Brain microvascular endothelial cell (primary cell): ENCODE measurements at places on chromosomes 1 and 21.

- DNase-seq: no peak
Measured at GRCh38 chr1:225482421-225482950, 54.6 kb upstream of the LBR start.

DNA sequence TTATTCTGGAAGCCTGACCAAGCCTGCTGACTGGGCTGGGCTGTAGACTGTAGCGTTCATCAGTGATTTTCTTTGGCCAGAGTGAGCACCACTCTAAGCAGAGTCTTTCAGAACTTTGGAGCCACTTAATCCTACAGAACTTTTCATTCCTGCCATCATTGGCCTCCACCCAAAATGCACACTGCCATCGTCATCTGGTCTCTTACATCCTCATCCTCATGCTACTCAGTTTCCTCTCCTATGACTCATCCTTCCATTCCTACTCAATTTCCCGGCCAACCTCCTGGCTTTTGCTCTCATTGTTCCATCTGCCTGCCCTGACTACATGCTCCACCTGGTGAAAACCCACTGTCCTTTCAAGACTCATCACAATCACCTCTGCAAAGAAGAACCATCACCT, 233.8 kb upstream of the USP25 start:
- DNase-seq: peak; percentile 27

DNA sequence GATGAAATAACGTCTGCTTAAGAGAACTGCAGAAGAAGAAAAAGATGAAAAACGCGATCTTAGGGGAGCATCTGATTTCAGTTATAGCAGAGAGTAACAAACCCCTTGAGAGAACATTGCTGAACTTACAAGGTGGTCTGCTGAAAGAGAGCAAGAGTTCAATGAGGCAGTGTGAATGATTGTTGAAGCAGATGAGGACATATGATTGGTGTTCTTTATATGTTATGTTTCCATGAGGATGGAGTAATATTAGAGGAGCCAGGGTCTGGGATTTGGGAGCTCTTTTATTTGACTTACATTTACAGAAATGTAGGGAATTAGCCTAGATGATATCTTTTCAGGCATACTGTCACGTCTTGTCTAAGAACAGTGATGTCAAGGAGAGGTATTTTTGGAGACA, 1302.0 kb downstream of the KCNT2 start:
- DNase-seq: no peak

DNA sequence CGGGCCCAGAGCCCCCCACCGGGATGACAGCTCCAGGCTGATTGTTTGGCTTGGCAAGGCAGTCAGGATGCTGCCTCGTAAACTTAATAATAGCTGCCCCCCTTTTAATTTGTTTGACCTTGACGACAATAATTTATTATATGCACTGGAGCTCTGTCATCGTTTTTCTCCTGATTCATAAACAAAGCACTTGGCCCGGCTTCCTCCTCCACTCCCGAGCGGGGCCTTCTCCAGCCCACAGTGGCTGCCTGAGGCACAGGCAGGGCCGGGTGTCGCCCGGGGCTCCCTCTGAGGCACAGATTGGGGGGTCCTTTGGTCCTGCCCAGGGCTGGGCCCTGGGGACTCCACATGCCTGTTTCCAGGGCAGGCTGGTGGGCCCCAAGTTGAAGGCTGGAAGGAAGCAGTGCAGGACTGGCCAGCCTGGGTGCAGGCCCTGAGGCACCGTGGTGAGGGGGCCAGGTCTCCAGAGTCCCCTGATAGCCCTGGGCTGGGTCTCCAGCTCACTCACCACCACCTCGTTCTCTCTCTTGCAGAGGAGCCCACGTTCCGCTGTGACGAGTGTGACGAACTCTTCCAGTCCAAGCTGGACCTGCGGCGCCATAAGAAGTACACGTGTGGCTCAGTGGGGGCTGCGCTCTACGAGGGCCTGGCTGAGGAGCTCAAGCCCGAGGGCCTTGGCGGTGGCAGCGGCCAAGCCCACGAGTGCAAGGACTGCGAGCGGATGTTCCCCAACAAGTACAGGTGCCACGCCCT, 52.0 kb upstream of the ARHGEF16 start:
- DNase-seq: no peak

- DNase-seq: no peak
Measured at GRCh38 chr21:40177979-40178378, 310.7 kb downstream of the PCP4 start.

GRCh38 chr1:30286988-30287839, 436.2 kb downstream of the MATN1 start:
- DNase-seq: no peak

- DNase-seq: no peak
Measured at GRCh38 chr1:240284656-240285414, 193.2 kb downstream of the FMN2 start.

- DNase-seq: no peak
Measured at GRCh38 chr21:38841472-38841871, 35.7 kb downstream of the ETS2 start.

GRCh38 chr1:38817267-38818174, 42.1 kb downstream of the RRAGC start:
- no peak for DNase-seq

GRCh38 chr1:99627615-99628014, 18.3 kb upstream of the PALMD start:
- DNase-seq: no peak

DNA sequence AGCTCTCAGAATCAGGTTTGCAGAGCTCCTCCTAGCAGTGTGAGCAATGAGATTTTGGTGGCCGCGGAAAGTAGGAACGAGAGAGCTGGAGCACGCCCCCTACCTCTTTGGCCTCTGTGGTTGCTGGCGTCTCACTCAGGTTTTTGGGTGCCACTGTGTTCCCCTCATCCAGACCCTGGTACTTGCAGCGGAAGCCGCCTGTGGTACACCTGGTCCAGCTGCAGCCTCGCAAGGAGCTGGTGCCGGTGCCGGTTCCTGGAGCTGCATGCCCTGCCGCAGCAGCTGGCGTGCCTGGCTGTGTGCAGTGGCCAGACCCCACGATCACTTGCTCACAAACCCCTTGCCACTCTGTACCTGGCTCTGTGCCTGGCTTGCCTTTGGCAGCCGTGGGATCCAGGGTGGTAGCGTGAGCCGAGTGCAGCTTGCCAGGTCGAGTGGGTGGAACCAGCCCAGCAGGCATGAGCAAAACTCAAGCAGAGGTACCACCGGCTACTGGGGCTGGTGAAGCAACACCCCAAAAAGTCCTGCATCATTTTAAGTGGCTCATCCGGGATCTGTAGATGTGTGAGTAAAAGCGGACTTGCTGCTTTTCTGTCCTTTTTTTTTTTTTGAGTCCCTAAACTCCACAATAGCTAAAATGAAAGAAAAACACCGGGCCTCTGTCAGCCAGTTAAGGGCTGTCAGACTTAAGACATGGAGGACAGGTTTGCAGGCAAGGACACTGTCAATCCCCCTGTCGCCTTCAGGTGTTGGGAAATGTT, 844.9 kb downstream of the KCNT2 start:
- no peak for DNase-seq

DNA sequence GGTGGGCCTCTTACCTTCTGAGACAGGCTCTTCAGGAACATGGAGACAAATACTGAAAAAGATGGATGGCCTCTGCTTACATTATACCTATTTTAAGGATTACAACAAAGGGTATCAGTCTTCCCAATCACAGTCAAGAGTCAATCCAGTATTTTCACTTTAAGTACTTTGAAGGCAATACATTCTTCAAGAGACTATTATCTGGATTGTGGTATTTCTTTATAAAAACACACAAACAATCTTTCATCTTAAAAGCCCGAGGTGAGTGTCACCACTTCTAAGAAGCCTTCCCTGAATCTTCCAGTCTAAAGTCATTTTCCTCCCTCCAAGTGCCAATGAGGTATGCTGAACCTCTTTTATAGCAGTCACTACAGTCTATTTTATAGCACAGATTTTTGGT, 45.3 kb downstream of the WASF2 start:
- DNase-seq: no peak

GRCh38 chr1:156511644-156512043, 11.1 kb upstream of the MEF2D start:
- no peak for DNase-seq

GRCh38 chr1:154221278-154222001, 685 bp downstream of the UBAP2L start:
- DNase-seq: peak; percentile 54

DNA sequence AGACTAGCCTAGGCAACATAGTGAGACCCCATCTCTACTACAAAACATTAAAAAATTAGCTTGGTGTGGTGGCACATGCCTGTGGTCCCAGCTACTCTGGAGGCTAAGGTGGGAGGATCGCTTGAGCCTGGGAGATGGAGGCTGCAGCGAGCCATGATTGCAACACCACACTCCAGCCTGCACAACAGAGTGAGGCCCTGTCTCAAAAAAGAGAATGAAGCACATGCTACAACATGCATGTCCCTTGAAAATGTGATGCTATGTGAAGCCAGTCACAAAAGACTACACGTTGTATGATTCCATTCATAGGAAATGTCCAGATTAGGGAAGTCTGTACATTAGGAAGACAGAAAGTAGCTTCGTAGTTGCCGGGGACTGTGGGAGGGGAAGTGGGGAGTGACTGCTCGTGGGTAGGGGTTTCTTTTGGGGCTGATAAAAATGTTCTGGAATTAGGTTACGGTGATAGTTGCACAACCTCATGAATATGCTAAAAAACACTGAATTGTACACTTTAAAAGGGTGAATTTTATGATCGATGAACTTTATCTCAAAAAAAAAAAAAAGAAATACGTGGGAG, 202.1 kb downstream of the KAZN start:
- DNase-seq: no peak

DNA sequence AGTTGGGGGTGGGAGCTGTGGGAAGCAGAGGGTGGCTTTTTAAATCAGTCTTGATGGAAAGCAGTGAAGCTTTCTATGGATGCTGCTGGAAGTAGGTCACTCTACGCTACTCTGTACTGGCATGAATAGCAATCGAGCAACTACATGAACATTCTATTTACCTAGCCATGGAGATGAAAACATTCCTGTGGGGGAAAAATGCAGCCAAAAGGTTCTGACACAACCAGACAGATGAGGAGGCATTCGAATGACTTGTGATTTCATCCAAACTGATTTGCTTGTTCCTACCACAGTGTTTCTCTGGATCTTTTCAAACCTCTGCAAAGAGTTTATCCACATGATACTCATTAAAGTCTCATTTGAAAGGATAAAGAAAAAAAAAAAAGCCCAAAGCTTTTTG, 95.0 kb downstream of the ASTN1 start:
- no peak for DNase-seq

DNA sequence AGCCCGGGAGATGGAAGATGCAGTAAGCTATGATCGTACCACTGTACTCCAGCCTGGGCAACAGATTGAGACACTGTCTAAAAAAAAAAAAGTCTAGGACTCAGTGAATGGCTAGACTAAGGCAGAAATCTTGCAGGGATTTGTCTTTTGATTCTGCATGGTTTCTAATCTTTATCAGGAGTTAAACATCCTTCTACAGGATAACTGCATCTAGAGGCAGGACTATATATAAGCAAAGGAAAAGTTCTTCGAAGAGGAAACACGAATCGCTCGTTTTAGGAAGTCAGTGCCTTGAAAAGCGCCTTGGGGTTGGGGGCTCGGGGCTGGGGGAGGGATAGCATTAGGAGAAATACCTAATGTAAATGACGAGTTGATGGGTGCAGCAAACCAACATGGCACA, 602 bp upstream of the UFC1 start:
- no peak for DNase-seq

DNA sequence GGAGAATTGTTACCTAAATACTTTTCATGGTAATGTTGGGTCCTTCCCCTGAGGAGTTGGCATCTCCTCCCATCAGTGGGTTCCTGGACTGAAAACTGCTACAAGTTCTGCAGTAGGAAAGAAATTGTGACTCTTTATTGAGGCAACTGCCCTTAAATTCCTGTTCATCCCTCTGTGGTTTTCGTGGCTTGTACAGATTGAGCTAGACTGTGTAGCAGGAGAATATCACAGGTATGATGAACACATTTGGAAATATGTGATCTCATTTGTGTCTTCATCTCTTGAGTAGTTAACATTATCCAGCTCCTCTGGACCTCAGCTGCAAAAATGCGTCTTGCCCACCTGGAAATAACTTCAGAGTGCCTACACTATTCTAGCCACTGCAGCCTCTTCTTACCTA, 390.6 kb downstream of the PTPRC start:
- DNase-seq: peak; percentile 67

DNA sequence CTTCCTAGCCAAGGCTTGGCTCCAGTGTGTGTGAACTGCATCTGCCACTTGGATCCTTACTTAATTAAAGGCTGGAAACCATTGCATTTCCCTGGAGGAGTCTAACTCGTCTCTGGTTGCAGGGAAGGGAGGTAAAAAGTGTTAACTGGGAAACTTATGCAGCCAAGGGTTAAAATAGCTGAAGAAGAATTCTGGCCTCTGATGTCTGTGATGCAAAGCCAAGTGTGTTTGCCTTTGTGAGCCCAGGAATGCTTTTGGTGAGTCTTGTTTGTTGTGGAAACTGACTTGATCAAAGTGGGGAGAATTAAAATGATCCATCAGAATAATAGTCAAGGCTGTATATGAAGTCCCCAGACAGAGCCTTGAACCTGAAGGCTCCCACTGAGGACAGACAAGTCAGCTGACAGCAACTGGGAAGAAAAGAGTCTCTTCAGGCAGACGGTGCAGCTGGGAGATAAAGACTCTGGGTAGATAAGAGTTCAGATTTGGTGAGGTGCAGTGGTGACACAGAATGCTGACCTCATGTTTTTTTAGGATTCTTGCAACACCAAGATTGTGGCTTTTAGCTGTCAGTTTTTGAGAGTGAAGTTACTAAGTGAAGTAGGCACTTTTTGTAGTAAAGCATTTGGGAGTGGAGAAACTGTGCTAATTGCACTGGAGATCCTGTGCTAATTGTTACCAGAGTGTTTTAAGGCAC, 59.5 kb upstream of the WLS start:
- DNase-seq: peak; percentile 61

GRCh38 chr21:34846601-34847112, 177.9 kb downstream of the CLIC6 start:
- peak; percentile 76 for DNase-seq

DNA sequence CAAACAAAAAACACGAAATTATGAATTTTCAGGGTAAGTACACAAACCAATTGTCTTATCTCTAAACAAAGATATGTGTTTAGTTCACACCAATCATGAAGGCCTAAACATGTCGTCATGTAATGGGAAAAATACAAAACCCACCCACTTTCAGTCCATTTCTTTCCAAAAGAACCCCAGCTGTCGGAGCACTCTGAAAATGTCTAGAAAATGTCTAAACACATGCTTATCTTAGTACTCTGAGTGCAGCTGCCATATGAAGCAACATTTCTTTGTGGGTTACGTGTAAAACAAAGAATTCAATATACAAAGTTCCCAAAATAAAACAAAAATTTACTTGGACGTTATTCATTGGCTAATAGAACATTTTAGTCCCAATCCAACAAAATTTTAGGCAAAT, 22.7 kb downstream of the SERBP1 start:
- no peak for DNase-seq

DNA sequence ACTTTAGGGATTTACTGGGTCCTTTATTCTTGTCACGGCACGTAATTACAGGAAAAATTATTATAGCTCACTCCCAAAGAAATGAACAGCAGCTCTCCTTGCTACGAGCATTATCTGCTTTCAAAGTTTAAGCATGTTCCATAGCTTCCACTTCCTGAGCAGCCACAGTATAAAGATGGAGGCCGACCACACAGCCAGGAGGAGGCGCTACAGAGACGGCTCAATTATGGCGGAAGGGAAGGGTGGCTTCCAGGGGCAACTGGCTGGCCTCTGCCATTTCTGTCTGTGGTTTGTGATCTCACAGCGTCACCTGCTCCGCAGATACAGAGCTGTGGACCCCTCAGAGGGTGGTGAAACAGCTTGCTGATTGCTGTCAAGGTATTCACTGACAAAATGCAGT, 212.3 kb upstream of the GREM2 start:
- DNase-seq: no peak
